ENCODE measurements at places on chromosomes 2 and 18.

- no peak for DNase-seq
Observed at GRCh38 chr2:99648178-99648844, 158.5 kb upstream of the REV1 start.

GRCh38 chr2:203859030-203859789, 8.4 kb upstream of the CTLA4 start:
- no peak for DNase-seq

DNA sequence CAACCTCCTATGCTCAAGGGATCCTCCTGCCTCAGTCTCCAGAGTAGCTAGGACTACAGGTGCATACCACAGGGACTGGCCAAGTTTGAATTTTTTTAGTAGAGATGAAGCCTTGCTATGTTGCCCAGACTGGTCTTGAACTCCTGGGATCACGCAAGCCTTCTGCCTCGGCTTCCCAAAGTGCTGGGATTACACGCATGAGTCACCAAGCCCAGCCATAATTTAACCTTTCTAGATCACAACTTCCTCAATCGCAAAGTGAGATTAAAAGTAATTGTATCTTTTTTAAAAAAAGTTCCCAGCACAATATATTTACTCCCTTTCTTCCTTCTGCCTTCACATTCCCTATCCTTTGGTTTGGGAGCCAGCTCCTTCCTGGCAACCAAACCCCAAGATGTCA, 5.8 kb upstream of the PPP1CB start:
- no peak for DNase-seq

- no peak for DNase-seq
Observed at GRCh38 chr2:111624411-111625156, 259.4 kb downstream of the ANAPC1 start.

GRCh38 chr2:235264512-235264911, 229.3 kb upstream of the AGAP1 start:
- no peak for DNase-seq

DNA sequence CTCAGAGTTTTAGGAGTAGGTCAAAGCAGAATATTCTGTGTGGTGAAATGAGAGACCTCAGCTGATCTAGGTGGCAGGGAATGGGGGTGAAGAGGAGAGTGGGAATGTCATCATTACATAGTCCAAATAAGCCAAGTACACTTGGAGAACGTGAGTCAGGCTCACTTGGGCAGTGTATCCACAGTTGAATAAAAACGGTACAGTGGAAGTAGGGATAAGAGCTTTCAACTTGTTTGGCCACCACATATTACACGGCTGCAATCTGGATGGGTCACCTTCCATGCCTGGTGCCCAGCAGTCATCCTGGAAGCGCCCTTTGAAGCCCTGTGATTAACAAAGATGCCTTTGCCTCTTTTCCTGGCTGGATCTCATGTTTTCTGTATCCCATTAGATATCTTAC, 28.6 kb downstream of the MIB1 start:
- no peak for DNase-seq
